ENCODE measurements at places on chromosomes 16 and 17.

DNA sequence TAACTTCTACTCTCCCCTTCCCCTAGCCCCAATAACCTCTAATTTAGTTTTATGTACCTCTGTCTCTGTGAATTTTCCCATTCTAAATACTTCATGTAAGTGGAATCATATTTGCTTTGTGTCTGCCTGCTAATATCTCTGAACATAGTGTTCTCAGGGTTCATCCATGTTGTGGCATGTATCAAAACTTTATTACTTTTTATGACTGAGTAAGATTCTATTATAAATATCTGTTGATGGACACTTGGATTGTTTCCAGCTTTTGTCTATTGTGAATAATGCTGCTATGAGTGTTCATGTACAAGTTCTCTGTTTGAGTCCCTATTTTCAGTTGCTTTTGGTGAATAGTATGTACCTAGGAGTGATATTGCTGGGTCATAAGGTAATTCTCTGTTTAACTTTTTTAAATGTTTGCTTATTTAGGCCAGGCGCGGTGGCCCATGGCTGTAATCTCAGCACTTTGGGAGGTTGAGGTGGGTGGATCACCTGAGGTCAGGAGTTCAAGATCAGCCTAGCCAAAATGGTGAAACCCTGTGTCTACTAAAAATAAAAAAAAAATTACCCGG, 92.8 kb downstream of the CHD9 start:
- DNase-seq: no peak

- DNase-seq: no peak
Observed at GRCh38 chr16:87895641-87896141, 26.4 kb upstream of the SLC7A5 start.

DNA sequence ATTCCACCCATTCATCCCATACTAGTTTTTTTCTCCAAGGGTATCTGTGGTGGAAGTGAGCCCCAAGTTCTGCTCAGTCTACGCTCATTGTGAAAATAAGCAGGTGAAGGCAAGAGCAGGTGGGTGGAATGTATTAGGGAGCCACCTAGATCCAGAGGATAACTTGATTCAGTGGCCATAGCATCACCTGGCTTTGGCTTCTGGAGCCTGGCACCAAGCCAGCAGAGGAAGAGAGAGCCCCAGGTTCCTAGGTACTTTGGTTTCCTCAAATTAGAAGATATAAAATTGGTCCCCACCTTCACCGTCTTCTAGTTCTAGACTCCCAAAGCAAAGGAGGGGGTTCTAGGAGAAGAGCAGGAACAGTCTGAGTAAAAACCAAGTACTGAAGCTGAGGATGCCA, 4.1 kb downstream of the FXR2 start:
- DNase-seq: no peak

- DNase-seq: no peak
Observed at GRCh38 chr17:15446036-15446435, 21.4 kb downstream of the CDRT4 start.

Measured in right renal cortex interstitium (tissue), 3 donors.